ENCODE measurements at places on chromosomes 5 and 9. TPM values are rescaled to one million over a fixed set of nuclear protein-coding genes. Genes with fewer than 3 reads are reported as not detected.

IFNK gene
- not detected for total RNA-seq

GRIA1 gene
- 21.9 TPM for total RNA-seq

DNA sequence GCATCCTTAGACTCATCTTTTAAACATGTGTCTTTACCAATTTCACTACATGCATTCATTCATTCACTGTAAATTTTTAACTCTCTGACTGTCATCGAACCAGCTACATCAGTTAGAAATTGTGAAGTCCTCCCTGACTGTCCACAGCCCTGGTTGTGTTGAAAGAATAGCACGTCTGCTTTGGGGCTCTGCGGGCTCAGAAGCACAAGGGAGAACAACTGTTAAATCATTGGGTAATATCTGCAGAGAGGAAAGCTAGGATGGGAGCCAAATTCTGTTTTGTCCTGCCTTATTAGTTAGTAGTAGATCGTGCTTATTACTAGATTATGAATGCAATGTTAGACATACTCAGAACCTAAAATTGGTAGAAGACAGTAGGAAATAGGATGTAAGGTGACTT is 26.3 kb upstream of the FAM120AOS start:
- H3K4me3 ChIP-seq = no peak overlapping the region
- peaks cover 4% of the 10 kb centered on the region for H3K4me1 ChIP-seq
- H3K27ac ChIP-seq = no peak overlapping the region
- DNase-seq = no peak

DNA sequence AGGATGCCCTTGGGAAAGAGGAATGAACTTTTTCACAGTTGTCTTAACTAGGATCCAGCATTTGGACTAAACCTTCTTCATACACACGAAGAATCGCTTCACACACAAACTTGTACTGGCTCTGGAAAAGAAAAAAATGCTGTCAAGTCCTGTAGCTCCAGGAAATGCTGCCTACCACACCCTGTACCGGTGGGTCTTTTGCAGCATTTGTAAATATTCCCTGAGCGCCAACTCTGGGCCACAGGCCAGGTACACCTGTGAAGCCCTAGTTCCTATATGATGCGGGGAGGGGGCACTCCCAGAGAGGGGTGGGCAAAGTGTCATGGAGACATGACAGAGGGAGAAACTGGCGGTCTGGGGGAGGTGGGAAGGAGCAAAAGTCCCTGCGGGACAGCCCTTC is 58.7 kb upstream of the EPB41L4B start:
- H3K27ac ChIP-seq = no peak overlapping the region
- no peaks in the 10 kb centered on the region for H3K36me3 ChIP-seq
- H3K27me3 ChIP-seq = peaks cover 2% of the 10 kb centered on the region
- no peak for DNase-seq
- no peak overlapping the region for H3K4me3 ChIP-seq
- H3K4me1 ChIP-seq = no peaks in the 10 kb centered on the region

HTR1A gene
- not detected for total RNA-seq

LCP2 gene
- 13.8 TPM for total RNA-seq

PCDHB8 gene
- total RNA-seq = 9.2 TPM

GRCh38 chr5:146009020-146009419 is 72.6 kb downstream of the SH3RF2 start:
- H3K27ac ChIP-seq = no peak overlapping the region
- H3K4me3 ChIP-seq = no peak overlapping the region
- H3K36me3 ChIP-seq = peaks cover 4% of the 10 kb centered on the region
- DNase-seq = no peak
- no peaks in the 10 kb centered on the region for H3K4me1 ChIP-seq

- no peak for DNase-seq
- H3K4me1 ChIP-seq = peaks cover 24% of the 10 kb centered on the region
- no peaks in the 10 kb centered on the region for H3K27me3 ChIP-seq
- H3K4me3 ChIP-seq = no peak overlapping the region
- H3K36me3 ChIP-seq = no peaks in the 10 kb centered on the region
- H3K27ac ChIP-seq = no peak overlapping the region
These were observed 152.9 kb upstream of the PITX1 start for GRCh38 chr5:135186662-135187522.

LRRC70 gene
- 35.0 TPM for total RNA-seq

GRCh38 chr5:122063836-122064235 is 14.2 kb downstream of the LOX start:
- peaks cover 4% of the 10 kb centered on the region for H3K4me1 ChIP-seq
- H3K27ac ChIP-seq = no peak overlapping the region
- no peaks in the 10 kb centered on the region for H3K27me3 ChIP-seq
- no peak for DNase-seq

LRRC26 gene
- not detected for total RNA-seq

DNA sequence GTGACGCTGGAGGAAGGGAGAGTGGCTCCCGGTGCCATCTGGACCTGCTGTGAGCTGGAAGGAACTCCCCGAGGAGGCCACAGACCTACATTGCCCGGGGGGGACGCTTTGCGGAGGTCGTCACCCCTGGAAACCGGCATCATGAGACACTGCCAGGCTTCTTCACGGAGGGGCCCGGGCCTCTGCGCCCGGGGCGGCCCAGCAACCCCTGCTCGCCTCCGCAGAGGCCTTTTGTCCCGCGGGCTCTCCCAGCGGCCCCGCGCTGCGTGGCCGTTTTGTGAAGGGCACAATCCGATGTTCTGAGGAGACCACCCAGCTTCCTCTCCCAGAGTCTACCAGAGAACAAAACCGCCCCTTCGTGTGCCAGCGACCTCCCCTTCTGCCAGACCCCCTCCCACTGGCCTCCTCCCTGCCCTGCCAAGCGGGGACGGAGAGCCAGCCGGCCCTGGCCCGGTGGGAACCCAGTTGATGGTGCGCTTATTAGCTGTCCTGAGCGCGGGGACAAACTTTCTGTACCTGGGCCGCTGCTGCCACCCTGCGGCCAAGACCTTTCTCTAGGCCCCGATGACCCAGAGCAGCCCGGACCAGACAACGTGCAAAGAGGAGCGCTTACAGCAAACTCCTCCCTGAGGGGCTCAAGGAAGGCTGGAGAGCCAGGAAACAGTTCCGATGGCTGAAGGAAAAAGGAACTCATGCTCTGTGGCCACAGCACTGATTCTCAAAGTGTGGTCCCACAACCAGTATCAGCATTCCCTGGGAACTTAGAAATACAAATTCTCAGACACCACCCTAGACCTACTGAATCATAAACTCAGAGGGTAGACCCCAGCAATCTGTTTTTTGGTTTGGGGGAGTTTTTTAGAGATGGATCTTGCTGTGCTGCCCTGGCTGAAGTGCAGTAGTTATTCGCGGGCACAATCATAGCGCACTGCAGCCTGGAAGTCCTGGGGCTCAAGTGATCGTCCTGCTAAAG is 86.7 kb downstream of the SLC1A3 start:
- H3K27me3 ChIP-seq = no peaks in the 10 kb centered on the region
- H3K27ac ChIP-seq = no peak overlapping the region
- peaks cover 3% of the 10 kb centered on the region for H3K4me1 ChIP-seq
- H3K36me3 ChIP-seq = no peaks in the 10 kb centered on the region
- DNase-seq = peak; percentile 84
- H3K4me3 ChIP-seq = no peak overlapping the region

FBXO10 gene
- 24.2 TPM for total RNA-seq

- H3K27ac ChIP-seq = no peak overlapping the region
- H3K27me3 ChIP-seq = no peaks in the 10 kb centered on the region
- H3K36me3 ChIP-seq = no peaks in the 10 kb centered on the region
- no peaks in the 10 kb centered on the region for H3K4me1 ChIP-seq
These were observed 503.6 kb downstream of the ELAVL2 start for GRCh38 chr9:23322392-23322791.
